Effector memory CD8-positive, alpha-beta T cell (primary cell): ENCODE measurements at places on chromosomes 12 and 14.

GRCh38 chr12:67263471-67263870 is 5.7 kb upstream of the CAND1 start:
- peaks cover 2% of the 10 kb centered on the region for H3K36me3 ChIP-seq
- no peak overlapping the region for H3K27ac ChIP-seq
- DNase-seq: no peak
- no peak overlapping the region for H3K4me3 ChIP-seq
- H3K4me1 ChIP-seq: peaks cover 2% of the 10 kb centered on the region

- DNase-seq: no peak
- H3K4me1 ChIP-seq: no peaks in the 10 kb centered on the region
- H3K27me3 ChIP-seq: peaks cover 36% of the 10 kb centered on the region
- no peak overlapping the region for H3K4me3 ChIP-seq
- no peak overlapping the region for H3K27ac ChIP-seq
Observed at GRCh38 chr14:105136401-105137322, 31.9 kb downstream of the JAG2 start.

- peaks cover 15% of the 10 kb centered on the region for H3K4me1 ChIP-seq
- no peak overlapping the region for H3K4me3 ChIP-seq
- H3K27me3 ChIP-seq: no peaks in the 10 kb centered on the region
- H3K27ac ChIP-seq: no peak overlapping the region
- H3K36me3 ChIP-seq: no peaks in the 10 kb centered on the region
Observed at GRCh38 chr12:6226679-6227051, 26.5 kb downstream of the CD9 start.

DNA sequence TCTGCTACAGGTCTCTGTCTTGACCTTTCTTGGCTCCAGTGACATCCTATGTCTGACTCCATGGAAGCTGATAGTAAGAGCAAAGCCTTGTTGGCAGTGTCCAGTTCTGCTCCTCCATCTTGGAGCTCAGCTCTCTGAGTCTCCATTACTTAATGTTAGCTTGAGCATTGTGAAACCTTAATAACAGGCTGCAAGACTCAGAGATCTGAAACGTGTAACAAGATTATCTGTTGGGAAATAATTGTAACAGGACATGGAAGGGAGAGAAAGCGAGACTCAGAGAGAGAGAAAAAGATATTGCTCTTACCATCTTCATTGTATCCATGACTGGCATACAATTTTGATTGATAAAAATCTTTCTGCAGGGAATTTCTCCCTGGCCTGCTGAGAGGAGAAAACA is 1365.7 kb downstream of the AACS start:
- H3K27me3 ChIP-seq: no peaks in the 10 kb centered on the region
- no peak overlapping the region for H3K4me3 ChIP-seq
- no peaks in the 10 kb centered on the region for H3K36me3 ChIP-seq
- no peak overlapping the region for H3K27ac ChIP-seq
- no peaks in the 10 kb centered on the region for H3K4me1 ChIP-seq
- no peak for DNase-seq

- DNase-seq: no peak
- peaks cover 70% of the 10 kb centered on the region for H3K4me1 ChIP-seq
- H3K4me3 ChIP-seq: peak overlapping the region; percentile 91
- H3K27ac ChIP-seq: peak overlapping the region; percentile 18
- H3K36me3 ChIP-seq: peaks cover 29% of the 10 kb centered on the region
- H3K27me3 ChIP-seq: peaks cover 100% of the 10 kb centered on the region
Observed at GRCh38 chr12:57240066-57240921, 10.7 kb downstream of the STAC3 start.

GRCh38 chr12:81209012-81209411 is 131.1 kb downstream of the ACSS3 start:
- DNase-seq: no peak
- no peak overlapping the region for H3K4me3 ChIP-seq
- no peaks in the 10 kb centered on the region for H3K36me3 ChIP-seq

- no peak for DNase-seq
- peaks cover 4% of the 10 kb centered on the region for H3K36me3 ChIP-seq
- H3K27ac ChIP-seq: no peak overlapping the region
- no peak overlapping the region for H3K4me3 ChIP-seq
- H3K4me1 ChIP-seq: peaks cover 6% of the 10 kb centered on the region
Observed at GRCh38 chr14:99040711-99041110, 231.3 kb downstream of the BCL11B start.

DNA sequence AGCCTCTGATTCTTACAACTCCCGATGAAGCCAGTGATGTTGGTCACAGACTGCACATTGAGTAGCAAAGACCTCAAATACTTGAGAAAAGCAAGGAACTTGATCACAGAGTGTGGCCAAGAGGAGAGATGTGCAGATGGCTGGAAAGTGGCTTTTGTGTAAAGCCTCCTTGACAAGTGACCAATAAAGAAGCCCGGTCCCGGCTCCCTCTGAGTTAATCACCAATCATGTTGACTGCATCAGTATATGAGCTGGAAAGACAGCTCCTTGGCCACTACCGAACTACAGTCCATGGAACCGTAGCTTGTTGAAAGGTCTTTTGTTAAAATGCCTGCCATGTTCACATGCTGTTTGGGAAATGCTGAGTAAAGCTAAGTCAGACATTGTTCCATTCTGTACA is 23.7 kb upstream of the SERPINA6 start:
- peak overlapping the region; percentile 9 for H3K4me3 ChIP-seq
- peaks cover 10% of the 10 kb centered on the region for H3K27me3 ChIP-seq
- peaks cover 5% of the 10 kb centered on the region for H3K36me3 ChIP-seq
- H3K27ac ChIP-seq: peak overlapping the region; percentile 92

DNA sequence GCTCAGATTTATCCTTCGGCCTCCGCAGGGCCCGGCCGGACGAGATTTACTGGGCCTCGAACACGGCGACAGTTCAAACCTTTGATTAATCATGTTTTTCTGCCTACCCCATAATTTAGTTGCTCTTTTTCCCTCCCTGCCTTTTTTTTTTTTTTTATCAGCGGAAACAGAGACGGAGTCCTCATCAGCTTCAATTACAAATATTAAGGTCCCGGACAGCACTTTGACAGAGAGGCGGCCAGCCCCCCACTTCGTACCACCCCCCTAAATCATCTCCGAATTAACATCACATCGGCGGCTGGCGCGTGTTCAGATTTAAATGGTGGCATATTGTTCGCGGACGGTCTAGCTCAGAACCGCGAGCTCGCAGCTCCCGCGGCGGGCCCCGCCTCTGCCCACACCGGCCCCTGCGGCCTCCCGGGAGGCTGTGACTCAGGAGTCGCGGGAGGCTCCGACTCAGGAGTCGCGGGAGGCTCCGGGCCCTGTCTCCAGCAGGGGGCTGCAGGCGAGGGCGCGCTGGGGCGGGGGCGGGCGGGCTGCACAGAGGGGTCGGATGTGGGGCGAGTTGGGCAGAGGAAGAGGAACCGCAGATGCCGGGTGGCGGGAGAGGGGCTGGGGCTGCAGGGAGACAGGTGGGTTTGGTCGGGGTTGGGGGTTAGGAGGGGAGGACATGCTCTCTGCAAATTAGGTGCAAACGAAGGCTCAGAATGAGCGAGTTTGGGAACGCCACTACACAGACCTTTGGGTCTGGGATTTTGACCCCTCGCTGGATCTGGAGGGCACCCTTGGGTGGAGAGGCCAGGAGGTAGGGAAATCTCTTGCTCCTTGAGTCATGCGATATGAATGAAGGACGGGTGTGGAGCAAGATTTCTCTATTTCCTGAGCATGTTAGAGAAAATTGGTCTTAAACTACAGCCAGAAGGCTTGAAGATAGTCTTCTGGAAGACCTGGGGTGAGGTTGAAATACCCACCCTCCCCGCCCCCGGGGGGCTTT is 19.6 kb upstream of the ATP5MC2 start:
- peak overlapping the region; percentile 70 for H3K4me3 ChIP-seq
- peaks cover 26% of the 10 kb centered on the region for H3K4me1 ChIP-seq
- H3K27me3 ChIP-seq: peaks cover 77% of the 10 kb centered on the region

- peaks cover 32% of the 10 kb centered on the region for H3K27me3 ChIP-seq
- DNase-seq: no peak
- peaks cover 2% of the 10 kb centered on the region for H3K36me3 ChIP-seq
- H3K4me3 ChIP-seq: no peak overlapping the region
Observed at GRCh38 chr14:72924337-72924736, 1.9 kb upstream of the DCAF4 start.

- no peak overlapping the region for H3K4me3 ChIP-seq
- H3K36me3 ChIP-seq: no peaks in the 10 kb centered on the region
- H3K27ac ChIP-seq: no peak overlapping the region
- no peaks in the 10 kb centered on the region for H3K4me1 ChIP-seq
- no peak for DNase-seq
Observed at GRCh38 chr14:94412671-94413638, 24.6 kb upstream of the SERPINA1 start.

DNA sequence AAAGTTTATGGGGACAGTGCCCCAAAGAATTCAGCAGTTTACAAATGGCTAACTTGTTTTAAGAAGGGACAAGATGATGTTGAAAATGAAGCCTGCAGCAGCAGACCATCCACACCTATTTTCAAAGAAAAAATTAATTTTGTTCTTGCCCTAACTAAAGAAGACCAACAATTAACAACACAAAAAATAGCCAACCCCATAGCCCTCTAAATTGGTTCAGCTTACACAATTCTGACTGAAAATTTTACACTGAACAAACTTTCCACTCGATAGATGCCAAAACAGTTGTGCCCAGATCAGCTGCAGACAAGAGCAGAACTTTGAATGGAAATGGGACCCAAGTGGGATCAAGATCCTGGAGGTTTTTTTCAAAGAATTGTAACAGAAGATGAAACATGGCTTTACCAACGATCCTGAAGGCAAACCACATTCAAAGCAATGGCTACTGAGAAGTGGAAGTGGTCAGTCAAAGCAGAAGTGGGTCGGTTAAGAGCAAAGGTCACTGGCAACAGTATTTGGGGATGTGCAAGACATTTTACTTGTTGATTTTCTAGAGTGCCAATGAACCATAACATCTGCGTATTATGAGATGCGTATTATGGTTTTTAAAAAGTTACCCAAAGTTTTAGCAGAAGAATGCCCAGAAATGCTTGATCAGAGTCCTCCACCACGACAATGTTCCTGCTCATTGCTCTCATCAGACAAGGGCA is 30.0 kb downstream of the SLC39A9 start:
- H3K4me1 ChIP-seq: peaks cover 12% of the 10 kb centered on the region
- H3K27ac ChIP-seq: no peak overlapping the region
- no peaks in the 10 kb centered on the region for H3K27me3 ChIP-seq
- no peak overlapping the region for H3K4me3 ChIP-seq

GRCh38 chr14:68794130-68794850 is 1.4 kb upstream of the ZFP36L1 start:
- peaks cover 75% of the 10 kb centered on the region for H3K36me3 ChIP-seq
- H3K27ac ChIP-seq: peak overlapping the region; percentile 100
- H3K27me3 ChIP-seq: no peaks in the 10 kb centered on the region
- peaks cover 45% of the 10 kb centered on the region for H3K4me1 ChIP-seq

- H3K36me3 ChIP-seq: no peaks in the 10 kb centered on the region
- no peaks in the 10 kb centered on the region for H3K27me3 ChIP-seq
- H3K27ac ChIP-seq: no peak overlapping the region
- DNase-seq: no peak
Observed at GRCh38 chr14:80387563-80387981, 176.3 kb upstream of the DIO2 start.

- no peak overlapping the region for H3K27ac ChIP-seq
- no peak for DNase-seq
- H3K4me3 ChIP-seq: no peak overlapping the region
- no peaks in the 10 kb centered on the region for H3K4me1 ChIP-seq
Observed at GRCh38 chr14:102764220-102764671, 13.0 kb upstream of the TRAF3 start.

- peak overlapping the region; percentile 76 for H3K4me3 ChIP-seq
- H3K36me3 ChIP-seq: peaks cover 96% of the 10 kb centered on the region
- H3K27me3 ChIP-seq: no peaks in the 10 kb centered on the region
- peak overlapping the region; percentile 75 for H3K27ac ChIP-seq
- peaks cover 73% of the 10 kb centered on the region for H3K4me1 ChIP-seq
Observed at GRCh38 chr14:100105357-100106169, 40.3 kb downstream of the EVL start.

- DNase-seq: no peak
- H3K27ac ChIP-seq: no peak overlapping the region
- H3K36me3 ChIP-seq: no peaks in the 10 kb centered on the region
- no peak overlapping the region for H3K4me3 ChIP-seq
- H3K27me3 ChIP-seq: peaks cover 6% of the 10 kb centered on the region
Observed at GRCh38 chr12:28794786-28795185, 354.3 kb upstream of the FAR2 start.

DNA sequence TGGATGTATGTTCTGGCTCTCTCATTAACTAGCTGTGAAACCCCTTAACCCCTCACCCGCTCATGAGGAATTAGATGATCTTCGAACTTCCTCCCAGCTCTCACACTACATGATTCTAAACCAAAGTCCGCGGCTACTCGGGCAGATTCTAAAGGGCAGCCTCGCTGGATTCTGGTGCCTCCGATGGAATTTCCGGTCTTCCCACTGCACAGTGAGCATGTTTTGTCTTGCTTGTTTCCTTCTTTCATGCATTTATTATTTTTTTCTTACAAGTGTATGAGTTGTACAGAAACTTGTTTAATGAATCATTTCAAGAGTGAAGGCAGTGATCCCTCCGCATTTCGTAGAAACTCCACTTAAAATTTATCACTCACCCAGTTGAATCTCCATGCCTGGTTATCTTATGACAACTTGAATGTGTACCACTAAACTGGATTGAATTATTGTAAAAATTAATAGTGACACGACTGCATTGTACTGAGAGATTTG is 4.5 kb upstream of the HCAR3 start:
- peaks cover 19% of the 10 kb centered on the region for H3K27me3 ChIP-seq
- no peak overlapping the region for H3K27ac ChIP-seq
- H3K4me1 ChIP-seq: peaks cover 4% of the 10 kb centered on the region
- no peaks in the 10 kb centered on the region for H3K36me3 ChIP-seq
- no peak for DNase-seq

GRCh38 chr14:26414926-26415325 is 182.9 kb downstream of the NOVA1 start:
- H3K27me3 ChIP-seq: no peaks in the 10 kb centered on the region
- DNase-seq: no peak
- H3K4me3 ChIP-seq: no peak overlapping the region
- H3K4me1 ChIP-seq: no peaks in the 10 kb centered on the region
- no peak overlapping the region for H3K27ac ChIP-seq

GRCh38 chr14:98937712-98938505 is 334.1 kb downstream of the BCL11B start:
- H3K4me1 ChIP-seq: peaks cover 15% of the 10 kb centered on the region
- H3K27ac ChIP-seq: no peak overlapping the region
- H3K4me3 ChIP-seq: no peak overlapping the region

- H3K4me3 ChIP-seq: no peak overlapping the region
- no peaks in the 10 kb centered on the region for H3K27me3 ChIP-seq
- H3K36me3 ChIP-seq: no peaks in the 10 kb centered on the region
- H3K4me1 ChIP-seq: peaks cover 4% of the 10 kb centered on the region
Observed at GRCh38 chr12:39419471-39419870, 23.4 kb downstream of the KIF21A start.

DNA sequence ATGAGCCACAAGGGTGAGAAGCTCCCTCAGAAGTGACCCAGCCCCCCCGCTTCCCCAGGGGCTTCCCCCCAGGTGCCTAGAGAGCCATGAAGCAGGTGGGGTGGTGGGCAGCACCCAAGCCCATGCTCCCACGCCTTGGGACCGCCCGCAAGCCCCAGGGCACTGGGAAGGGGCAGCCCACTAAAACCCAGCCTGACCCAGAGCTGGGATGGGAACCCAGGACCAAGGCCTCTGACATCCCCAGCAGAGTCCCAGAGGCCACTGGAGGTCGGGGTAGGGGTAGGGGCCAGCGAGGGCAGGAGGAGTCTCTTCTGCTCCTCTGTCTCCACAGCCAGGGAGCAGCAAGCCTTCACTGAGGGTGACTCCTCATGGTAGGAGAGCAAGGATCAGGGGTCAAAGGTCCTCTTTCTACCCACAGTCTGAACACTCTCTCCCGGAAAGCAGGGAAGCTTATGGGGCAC is 86.5 kb upstream of the ZFP36L1 start:
- no peak overlapping the region for H3K4me3 ChIP-seq
- no peak for DNase-seq
- H3K27ac ChIP-seq: no peak overlapping the region

GRCh38 chr14:69688299-69688649 is 76.9 kb downstream of the SUSD6 start:
- H3K4me3 ChIP-seq: no peak overlapping the region
- H3K36me3 ChIP-seq: peaks cover 30% of the 10 kb centered on the region
- DNase-seq: no peak
